Activated B cell treated with CpG ODN at 0.5 μM for 24 hours (primary cell): ENCODE measurements at places on chromosomes 5 and 9. TPM values are rescaled to one million over a fixed set of nuclear protein-coding genes. Genes with fewer than 3 reads are reported as not detected.

F2RL1 gene
- 0.07 and 0.22 TPM in 2 replicates for total RNA-seq

PFN3 gene
- not detected in 2 replicates for total RNA-seq

TLN1 gene
- 327 and 362 TPM in 2 replicates for total RNA-seq

KCNT1 gene
- total RNA-seq = not detected in 2 replicates

KIAA0825 gene
- 1.4 and 2.3 TPM in 2 replicates for total RNA-seq

MEGF10 gene
- total RNA-seq = not detected in 2 replicates

GRCh38 chr5:61018062-61018461 is 73.1 kb downstream of the NDUFAF2 start:
- no peaks in the 10 kb centered on the region for H3K27me3 ChIP-seq
- no peak overlapping the region for H3K27ac ChIP-seq
- no peak overlapping the region for H3K4me3 ChIP-seq
- H3K4me1 ChIP-seq = no peaks in the 10 kb centered on the region
- no peaks in the 10 kb centered on the region for H3K36me3 ChIP-seq

- H3K36me3 ChIP-seq = no peaks in the 10 kb centered on the region
- peaks cover 12% of the 10 kb centered on the region for H3K27me3 ChIP-seq
- no peaks in the 10 kb centered on the region for H3K4me1 ChIP-seq
- DNase-seq = no peak
- no peak overlapping the region for H3K27ac ChIP-seq
Observed at GRCh38 chr9:86639899-86640379, 285.7 kb upstream of the TUT7 start.

- H3K36me3 ChIP-seq = no peaks in the 10 kb centered on the region
- H3K4me3 ChIP-seq = no peak overlapping the region
- H3K4me1 ChIP-seq = no peaks in the 10 kb centered on the region
Observed at GRCh38 chr5:145161391-145161790, 673.8 kb downstream of the PRELID2 start.

DNA sequence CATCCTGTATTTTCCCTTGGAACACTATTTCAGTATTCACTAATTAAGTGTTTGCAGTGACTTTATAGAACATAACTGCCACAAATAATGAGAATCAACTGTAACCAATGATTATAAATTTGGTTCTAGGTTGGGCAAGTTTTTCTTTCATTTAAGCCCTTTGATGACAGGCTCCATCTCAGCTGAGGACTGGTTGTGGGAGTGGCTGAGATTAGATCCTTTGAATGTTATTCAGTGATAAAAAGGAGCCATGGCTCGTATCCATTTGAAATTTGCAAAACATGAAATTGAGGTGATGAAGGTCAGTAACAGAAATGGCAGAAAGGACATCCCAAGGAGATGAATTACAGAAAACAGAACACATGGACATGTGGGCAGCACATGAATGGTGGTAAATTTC is 138.1 kb upstream of the PCA3 start:
- peaks cover 35% of the 10 kb centered on the region for H3K4me1 ChIP-seq
- H3K27me3 ChIP-seq = no peaks in the 10 kb centered on the region
- DNase-seq = no peak
- no peaks in the 10 kb centered on the region for H3K36me3 ChIP-seq

GRCh38 chr5:71528206-71528605 is 58.9 kb upstream of the MCCC2 start:
- peaks cover 59% of the 10 kb centered on the region for H3K36me3 ChIP-seq
- H3K27ac ChIP-seq = no peak overlapping the region
- DNase-seq = no peak
- H3K4me1 ChIP-seq = no peaks in the 10 kb centered on the region

DNA sequence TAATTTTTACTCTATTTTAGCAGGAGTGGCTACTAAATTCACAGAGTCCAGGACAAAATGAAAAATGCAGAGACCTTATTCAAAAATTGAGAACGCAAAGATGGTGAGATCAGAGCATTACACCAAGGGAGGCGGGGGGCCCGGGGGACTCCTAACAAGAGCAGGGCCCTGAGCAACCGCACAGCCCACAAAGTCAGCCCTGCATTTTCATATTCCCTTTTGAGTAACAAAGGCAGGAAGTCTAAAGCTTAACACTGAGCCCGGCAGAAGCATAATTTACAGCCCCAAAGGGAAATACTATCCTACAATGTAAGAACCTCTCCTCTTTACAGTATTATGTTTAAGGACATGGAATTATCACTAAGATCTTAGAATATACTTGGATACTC is 69.4 kb downstream of the TLE1 start:
- peaks cover 47% of the 10 kb centered on the region for H3K36me3 ChIP-seq
- no peak overlapping the region for H3K27ac ChIP-seq
- H3K27me3 ChIP-seq = no peaks in the 10 kb centered on the region
- peak overlapping the region; percentile 24 for H3K4me3 ChIP-seq
- DNase-seq = no peak
- peaks cover 40% of the 10 kb centered on the region for H3K4me1 ChIP-seq

GRCh38 chr9:33125871-33126823 is 41.0 kb downstream of the B4GALT1 start:
- DNase-seq = peak; percentile 59
- H3K4me1 ChIP-seq = peaks cover 89% of the 10 kb centered on the region
- H3K27ac ChIP-seq = peak overlapping the region; percentile 96

DNA sequence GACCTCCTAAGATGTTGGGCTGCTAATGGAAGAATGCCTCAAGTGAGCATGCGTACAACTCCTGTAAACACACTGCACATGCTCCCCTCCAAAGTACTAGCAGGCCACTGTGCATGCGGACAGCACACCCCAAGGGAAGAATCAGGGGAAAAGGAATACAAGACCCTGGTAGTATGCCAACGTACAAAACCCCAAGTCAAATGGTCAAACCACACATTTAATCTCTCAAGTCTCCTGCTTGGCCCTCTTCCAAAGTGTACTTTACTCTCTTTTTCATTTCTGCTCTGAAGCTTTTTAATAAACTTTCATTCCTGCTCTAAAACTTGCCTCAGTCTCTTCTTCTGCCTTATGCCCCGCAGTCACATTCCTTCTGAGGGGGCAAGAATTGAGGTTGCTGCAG is 466.4 kb downstream of the DMRTA1 start:
- H3K27me3 ChIP-seq = no peaks in the 10 kb centered on the region
- no peaks in the 10 kb centered on the region for H3K36me3 ChIP-seq
- no peaks in the 10 kb centered on the region for H3K4me1 ChIP-seq
- no peak overlapping the region for H3K27ac ChIP-seq
- no peak overlapping the region for H3K4me3 ChIP-seq

- peaks cover 53% of the 10 kb centered on the region for H3K4me1 ChIP-seq
- no peaks in the 10 kb centered on the region for H3K27me3 ChIP-seq
- no peak for DNase-seq
Observed at GRCh38 chr9:86337469-86338108, 16.6 kb downstream of the TUT7 start.

DNA sequence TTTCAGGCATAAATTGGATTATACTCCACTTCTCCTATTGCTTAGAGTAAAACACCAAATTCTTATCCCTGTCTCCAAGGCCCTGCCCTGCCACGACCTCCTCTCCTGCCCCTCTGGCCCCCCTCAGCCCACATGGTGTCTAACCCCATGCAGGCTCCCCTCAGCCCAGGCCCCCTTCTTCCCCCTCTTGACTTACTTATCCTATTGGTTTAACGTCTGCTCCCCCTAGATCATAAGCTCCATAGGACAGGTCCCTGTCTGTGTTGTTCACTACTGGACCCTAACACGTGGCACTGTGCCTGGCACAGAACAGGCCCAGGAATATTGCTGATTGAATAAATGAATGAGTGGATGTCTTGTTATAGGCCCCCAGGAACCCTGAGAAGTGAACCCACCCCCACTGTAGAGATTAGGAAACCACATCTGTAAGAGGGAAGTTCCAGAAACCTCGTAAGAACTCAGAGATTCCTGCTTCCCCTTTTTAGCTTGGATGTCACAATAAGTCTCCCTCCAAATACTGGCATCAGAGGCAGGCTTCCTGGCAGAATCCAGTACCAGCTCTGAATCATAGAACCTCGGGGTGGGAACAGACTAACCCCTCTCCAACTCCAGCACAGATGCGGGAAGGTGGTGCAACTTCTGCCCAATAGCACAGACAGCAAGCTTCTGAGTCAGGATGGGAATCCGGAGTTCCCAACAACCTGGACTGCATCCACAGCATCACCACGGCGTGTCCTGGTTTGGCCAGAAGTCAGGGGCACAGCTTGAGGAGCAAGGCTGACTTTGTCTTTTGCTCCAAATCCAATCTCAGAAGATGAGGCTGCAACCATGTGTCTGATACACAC is 31.5 kb downstream of the HRH2 start:
- H3K4me1 ChIP-seq = no peaks in the 10 kb centered on the region
- H3K4me3 ChIP-seq = no peak overlapping the region
- DNase-seq = no peak
- no peak overlapping the region for H3K27ac ChIP-seq

DNA sequence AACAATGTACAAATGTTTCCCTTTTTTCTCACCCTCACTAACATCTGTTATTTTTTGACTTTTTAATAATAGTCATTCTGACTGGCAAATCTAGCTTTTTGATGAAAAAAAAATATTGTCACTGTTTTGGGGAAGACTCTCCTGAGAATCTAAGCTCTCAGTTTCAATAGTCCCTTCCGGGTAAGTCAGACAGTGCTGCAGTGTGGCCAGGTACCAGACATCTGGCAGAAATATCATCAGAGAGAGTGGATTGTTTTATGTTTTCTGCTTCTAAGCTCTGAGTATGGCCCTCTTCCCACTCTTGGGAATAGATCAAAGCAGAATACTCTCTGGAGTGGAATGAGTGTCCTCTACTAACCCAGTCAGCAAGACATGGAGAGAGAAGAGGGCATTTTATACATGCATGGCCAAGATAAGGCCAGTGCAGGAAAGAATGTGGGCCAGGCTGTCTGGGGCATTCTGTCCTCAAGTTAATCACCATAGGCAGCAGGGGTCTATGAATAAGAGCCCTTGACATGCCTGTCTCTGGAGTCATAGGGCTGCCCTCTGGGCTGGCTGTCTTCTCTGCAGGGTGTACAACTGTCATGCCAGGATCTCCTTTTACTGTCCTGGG is 38.5 kb upstream of the OR2S2 start:
- no peak overlapping the region for H3K27ac ChIP-seq
- H3K36me3 ChIP-seq = no peaks in the 10 kb centered on the region
- no peak overlapping the region for H3K4me3 ChIP-seq
- no peaks in the 10 kb centered on the region for H3K4me1 ChIP-seq

DNA sequence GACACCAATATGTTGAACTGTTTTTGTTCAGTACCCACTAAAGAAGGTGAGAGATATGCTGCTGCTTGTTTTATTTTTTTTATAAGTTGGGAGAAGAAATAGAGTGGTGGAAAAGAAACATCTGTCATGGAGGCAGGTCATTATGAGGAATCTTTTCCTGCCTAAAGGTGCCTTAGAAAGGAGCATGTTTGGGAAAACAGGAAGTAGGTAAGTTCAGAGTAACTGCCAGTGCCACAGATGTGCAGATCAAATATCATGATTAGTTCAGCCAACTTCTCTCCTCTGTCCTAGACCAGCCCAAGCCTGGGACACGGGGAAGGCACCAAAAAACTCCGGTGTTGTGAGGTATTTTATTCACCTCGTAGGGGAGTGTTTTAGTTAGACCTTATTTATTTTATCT is 144.2 kb downstream of the MAN2A1 start:
- no peak for DNase-seq
- no peak overlapping the region for H3K27ac ChIP-seq
- H3K27me3 ChIP-seq = no peaks in the 10 kb centered on the region
- H3K4me1 ChIP-seq = no peaks in the 10 kb centered on the region
- peaks cover 55% of the 10 kb centered on the region for H3K36me3 ChIP-seq
- H3K4me3 ChIP-seq = no peak overlapping the region

- no peak for DNase-seq
- no peak overlapping the region for H3K4me3 ChIP-seq
- H3K27me3 ChIP-seq = no peaks in the 10 kb centered on the region
- no peak overlapping the region for H3K27ac ChIP-seq
- H3K36me3 ChIP-seq = no peaks in the 10 kb centered on the region
Observed at GRCh38 chr5:15606197-15606596, 106.2 kb downstream of the FBXL7 start.

- H3K36me3 ChIP-seq = peaks cover 8% of the 10 kb centered on the region
- no peak overlapping the region for H3K27ac ChIP-seq
- DNase-seq = no peak
- H3K4me3 ChIP-seq = no peak overlapping the region
Observed at GRCh38 chr9:123401879-123402513, 46.0 kb downstream of the CRB2 start.

DNA sequence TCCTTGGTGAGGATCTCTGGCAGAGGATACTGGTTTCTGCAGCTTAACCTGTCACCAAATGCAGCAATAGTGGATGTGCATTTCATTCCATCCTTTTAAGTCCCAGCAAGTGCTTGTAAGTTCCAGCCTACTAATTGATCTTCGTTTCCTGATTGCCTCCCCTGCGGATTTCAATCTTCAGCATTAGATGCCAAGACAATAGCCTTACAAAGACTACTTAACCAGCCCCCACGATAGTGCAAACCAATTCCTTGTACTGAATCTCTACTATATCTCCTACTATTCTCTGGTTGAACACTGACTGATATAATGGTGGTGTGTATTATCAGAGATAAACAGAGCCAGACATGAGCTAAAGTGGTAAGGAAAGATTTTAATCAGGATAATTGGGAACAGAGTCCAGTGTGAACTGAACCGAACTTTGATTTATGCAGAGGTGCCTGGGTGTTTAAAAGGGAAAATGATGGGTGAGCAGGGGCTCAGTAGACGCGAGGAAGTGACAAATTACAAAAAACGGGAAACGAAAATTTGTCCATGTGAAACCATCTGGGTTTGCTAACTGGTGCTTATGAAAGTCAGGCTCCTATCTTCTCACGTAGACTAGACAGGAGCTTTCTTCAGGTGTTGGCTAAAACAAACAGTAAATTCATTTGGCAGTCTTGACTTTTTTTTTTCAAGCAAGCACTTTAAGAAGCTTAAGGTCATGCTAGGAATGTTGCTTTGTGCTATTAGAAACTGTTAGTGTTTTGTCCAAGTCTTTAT is 106.9 kb upstream of the ST8SIA4 start:
- H3K4me1 ChIP-seq = peaks cover 7% of the 10 kb centered on the region
- H3K27ac ChIP-seq = no peak overlapping the region
- no peak overlapping the region for H3K4me3 ChIP-seq

DNA sequence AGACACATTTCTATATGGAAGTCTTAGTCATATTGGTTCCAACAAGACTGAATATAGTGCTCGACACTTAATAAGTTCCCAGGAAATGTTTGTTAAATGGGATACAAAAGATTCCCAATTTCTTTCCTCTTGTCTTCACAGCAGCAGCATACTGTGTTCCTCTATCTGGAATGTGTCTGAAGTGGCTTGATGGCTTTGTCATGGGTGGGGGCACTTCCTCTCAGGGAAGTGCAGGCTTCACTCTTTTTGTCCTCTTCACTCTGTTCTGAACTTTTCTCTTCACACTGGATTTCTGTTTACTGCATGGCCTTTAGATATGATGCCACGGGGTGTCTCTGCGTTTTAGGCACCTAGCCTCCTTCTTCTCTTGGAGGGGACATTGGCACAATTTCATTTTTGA is 127.7 kb upstream of the C9orf72 start:
- no peaks in the 10 kb centered on the region for H3K36me3 ChIP-seq
- no peak overlapping the region for H3K27ac ChIP-seq
- H3K27me3 ChIP-seq = no peaks in the 10 kb centered on the region
- no peak overlapping the region for H3K4me3 ChIP-seq
- DNase-seq = no peak
